ENCODE measurements at places on chromosomes 5 and 9.

DNA sequence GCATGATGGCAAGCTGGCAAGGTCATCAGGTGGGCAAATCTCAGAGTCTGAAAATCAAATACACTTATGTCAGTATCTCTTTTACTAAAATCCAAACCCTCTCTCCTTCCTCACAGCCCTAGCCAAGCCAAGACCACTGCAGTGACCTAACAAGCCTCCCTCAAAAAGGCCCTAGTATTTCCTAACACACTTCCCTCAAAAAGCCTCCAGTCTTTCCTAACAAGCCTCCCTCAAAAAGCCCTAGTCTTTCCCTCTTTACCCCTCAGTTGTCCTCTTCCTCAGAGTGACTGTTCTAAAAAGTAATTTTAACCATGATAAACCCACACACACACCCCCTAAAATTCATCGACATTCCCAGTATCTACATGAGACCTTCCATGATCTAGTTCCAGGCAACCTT, 140.0 kb downstream of the CDK5RAP2 start:
- DNase-seq = no peak

- no peak for DNase-seq
Observed at GRCh38 chr5:60639544-60639943, 60.4 kb downstream of the DEPDC1B start.

DNA sequence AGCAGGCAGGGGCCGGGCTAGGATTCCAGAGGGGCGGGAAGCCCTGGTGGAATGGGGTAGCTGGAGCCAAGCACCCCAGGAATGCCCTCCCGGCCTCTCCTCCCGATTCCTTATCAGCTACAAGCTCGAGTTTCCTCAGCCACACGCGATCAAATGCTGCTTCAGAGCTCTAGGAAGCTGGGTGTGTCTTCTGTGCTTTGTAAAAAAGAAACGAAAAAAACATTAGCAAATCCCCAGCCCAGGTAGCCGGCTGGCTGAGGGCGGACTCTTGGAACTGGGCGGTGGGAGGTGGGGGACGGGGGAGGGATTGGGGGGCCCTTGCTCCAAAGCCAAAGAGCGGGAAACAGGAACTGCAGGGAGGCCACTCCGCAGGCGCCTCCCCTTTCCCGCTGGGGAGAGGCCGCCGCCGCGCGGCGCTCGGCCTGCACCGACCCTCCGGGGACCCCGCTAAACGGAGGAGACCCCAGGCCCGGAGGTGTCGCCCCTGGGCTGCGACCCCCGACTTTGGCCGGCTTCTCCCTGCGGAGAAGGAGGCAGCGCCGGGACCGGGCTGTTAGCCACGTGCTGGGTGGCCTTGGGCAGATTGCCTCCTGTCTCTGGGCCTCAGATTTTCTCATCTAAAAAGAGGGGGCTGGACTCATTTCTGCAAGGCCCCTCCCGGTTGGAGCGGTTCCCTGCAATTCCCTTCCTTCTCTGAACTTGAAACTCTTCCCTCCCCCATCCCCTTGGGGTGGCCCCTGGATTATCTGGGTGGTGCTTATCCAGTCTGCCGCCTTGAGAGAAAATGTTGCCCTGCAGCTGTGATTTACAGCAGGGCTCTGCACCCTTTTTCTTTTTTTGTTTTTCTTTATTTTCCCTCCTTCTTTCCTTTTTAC, 40.9 kb upstream of the FABP6 start:
- DNase-seq = no peak

GRCh38 chr9:87568401-87568800, 70.7 kb downstream of the DAPK1 start:
- no peak for DNase-seq

GRCh38 chr9:126363847-126364671, 37.4 kb downstream of the MVB12B start:
- no peak for DNase-seq

DNA sequence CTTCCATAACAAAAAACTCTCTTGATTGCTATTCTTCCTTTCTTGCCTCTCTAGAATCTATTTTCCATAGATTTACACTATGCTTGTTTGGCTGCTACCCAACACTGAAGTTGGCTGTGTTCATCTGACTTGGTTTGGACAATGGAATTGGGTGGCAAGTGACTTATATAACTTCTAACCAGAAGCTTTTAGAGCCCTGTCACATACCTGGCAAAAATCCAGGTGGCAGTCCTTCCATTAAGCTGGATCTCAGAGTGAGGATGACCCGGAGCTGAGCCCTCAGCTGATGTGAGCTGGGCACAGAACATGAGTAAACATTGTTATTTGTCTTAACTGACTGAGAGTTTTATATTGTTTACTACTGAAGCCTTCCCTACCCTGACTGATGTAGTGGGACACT, 225.7 kb downstream of the TLR4 start:
- no peak for DNase-seq

DNA sequence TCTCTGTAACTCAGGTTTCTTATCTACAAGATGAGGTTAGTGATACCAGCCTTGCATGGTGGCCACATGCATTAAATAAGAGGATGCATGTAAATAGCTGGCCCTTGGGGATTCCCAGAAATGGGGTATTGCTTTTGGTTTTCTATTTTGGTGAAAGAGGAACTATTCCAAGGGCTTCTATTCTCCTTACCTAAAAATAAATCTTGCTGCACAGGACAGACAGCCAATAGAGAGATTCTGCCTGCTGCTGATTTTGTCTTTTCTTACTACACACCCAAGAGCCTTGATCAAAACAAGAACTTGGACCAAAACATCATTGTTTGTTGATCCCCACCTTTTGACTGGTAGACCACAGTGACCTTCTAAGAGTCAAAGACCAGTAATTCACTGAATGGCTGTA, 161.8 kb downstream of the PJA2 start:
- no peak for DNase-seq

All from activated B cell treated with CpG ODN at 0.5 μM for 24 hours (primary cell).